ENCODE measurements at places on chromosomes 11 and 22.

DNA sequence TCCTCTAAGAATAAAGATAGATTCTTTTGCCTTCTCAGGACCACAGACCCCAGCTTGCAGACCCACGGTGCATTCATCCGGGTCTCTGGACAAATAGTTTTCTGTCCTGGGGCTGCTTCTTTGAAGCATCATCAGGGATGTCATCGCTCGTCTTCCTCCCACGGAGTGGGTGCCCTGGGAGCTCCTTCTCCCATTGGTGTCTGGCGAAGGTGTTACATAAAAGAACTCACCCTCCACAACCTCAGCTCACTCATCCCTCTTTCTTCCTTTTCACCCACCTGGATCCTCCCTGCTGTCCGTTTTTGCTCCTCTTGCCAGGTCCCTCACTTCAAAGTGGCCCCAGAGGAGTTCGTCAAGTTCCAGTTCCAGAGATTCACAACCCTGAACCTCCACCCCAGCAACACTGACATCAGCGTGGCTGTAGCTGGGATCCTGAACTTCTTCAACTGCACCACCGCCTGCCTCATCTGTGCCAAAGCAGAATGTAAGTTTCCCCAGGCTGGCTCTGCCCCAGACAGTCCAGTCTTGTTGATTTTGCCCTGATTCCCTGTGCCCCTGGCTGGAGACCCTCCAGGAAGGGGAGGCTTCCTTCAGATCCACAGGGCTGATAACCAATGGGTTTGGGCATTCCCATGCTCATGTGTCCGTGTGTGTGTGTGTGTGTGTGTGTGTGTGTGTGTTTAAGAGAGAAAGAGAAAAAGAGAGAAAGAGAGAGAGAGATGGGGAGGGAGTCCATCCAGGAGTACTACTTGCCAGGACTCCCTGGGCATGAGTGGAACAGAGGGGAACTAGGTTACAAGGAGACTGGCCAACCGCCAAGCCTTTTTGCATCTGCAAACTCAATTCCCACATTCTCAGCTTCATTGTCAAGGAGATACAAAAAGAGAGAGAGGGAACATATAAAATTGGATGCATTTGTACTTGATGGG, 204.2 kb upstream of the TBCEL start:
- no peak for DNase-seq

DNA sequence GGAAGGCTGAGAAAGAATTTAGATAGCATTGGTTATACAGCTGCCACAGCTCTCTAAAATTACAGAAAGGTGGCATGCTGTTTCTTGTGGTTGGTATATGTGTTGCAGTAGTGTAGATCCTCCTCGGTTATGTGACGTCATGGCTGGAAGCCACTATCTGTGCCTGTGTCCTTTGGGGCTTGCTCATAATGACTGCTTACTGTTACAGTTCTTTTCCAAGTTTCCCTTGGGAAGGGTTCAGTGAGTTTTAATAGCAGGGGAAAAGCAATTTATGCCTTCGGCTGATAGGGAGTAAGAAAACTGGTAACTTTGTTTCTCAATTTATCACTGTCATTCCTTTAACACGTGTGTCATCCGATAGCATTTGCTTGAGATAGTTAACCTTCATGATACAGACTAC, 47.2 kb downstream of the POLD3 start:
- DNase-seq = no peak

DNA sequence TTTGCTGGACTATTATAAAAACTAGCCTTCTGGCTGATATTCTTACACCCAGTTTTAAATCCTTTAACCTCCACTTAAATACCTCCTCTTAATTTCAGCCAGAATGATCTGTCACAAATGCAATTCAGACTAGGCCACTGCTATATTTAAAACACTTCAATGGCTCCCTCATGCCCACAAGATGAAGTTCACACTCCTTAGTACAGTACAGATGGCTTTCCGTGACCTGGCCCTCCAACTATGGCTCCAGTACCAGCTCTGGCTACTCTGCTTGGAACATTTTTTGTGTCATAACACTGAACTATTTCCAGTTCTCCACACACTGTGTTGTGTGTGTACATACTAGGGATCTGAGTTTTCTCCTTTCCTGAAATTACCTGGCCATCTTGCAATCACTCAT, 353.4 kb downstream of the SOX6 start:
- no peak for DNase-seq

DNA sequence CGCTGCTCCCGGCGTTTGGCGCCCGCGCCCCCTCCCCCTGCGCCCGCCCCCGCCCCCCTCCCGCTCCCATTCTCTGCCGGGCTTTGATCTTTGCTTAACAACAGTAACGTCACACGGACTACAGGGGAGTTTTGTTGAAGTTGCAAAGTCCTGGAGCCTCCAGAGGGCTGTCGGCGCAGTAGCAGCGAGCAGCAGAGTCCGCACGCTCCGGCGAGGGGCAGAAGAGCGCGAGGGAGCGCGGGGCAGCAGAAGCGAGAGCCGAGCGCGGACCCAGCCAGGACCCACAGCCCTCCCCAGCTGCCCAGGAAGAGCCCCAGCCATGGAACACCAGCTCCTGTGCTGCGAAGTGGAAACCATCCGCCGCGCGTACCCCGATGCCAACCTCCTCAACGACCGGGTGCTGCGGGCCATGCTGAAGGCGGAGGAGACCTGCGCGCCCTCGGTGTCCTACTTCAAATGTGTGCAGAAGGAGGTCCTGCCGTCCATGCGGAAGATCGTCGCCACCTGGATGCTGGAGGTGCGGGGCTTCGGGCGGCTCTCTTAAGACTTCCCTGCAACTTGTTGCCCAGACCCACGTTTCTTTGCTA, at the start of gene CCND1:
CCND1 (plus strand) TSS at position 162 of the 587 bp plus-strand sequence; CDS start at position 320, 158 bp downstream.
- no peak for DNase-seq

DNA sequence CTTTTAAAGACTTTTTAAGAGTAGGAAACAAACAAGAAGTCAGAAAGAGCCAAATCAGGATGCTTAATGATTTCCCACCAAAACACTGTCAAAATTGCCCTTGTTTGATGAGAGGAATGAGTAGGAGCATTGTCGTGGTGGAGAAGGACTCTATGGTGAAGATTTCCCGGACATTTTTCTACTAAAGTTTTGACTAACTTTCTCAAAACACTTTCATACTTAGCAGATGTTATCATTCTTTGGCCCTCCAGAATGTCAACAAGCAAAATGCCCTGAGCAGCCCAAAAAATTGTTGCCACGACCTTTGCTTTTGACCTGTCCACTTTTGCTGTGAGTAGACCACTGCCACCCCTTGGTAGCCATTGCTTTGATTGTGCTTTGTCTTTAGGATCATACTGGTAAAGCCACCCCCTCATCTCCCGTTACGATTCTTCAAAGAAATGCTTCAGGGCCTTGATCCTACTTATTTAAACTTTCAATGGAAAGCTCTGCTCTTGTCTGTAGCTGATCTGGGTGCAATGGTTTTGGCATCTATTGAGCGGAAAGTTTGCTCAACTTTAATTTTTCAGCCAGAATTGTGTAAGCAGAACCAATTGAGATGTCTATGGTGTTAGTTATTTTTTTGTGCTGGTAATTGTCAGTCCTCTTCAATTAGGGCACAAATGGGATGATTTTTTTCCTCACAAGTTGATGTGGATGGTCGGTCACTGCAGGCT, 67.2 kb downstream of the ADM start:
- DNase-seq = no peak

- DNase-seq = no peak
Observed at GRCh38 chr22:19871845-19872778, 17.4 kb upstream of the GNB1L start.

GRCh38 chr11:104917271-104918112, 19.2 kb upstream of the CASP12 start:
- no peak for DNase-seq

DNA sequence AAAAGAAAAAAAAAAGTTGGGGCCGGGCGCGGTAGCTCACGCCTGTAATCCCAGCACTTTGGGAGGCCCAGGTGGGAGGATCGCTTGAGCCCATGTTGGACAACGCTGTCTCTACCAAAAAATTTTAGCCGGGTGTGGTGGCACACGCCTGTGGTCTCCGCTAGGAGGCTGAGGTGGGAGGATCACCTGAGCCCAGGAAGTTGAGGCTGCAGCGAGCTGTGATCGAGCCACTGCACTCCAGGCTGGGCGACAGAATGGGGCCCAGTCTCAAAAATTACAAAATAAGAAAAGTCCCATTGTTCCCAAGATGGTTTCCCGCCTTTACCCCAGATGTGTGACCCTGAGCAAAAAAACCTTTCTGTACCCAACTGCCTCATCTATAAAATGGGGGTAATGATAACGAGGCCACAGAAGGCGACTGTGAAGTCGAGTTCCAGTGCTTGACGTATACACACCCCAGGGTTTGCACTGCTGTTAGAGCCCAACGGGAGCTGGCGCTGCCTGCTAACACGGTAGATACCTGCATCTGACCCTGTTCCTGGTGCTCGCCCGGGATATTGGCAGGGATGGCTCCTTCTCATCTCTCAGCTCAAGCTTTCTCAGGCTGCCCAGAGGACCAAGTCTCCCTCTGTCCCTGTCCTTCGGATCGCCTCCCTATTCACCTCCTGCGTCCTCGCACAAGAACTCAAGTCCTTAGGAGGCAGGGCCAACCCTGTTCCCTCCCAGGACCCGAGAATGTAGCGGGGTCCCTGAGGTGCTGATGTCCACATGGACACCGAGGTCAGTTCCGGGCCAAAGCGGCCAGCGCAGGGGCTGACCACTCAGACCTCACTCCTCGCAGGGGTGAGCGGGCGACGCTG, 1.1 kb upstream of the RPLP2 start:
- no peak for DNase-seq

DNA sequence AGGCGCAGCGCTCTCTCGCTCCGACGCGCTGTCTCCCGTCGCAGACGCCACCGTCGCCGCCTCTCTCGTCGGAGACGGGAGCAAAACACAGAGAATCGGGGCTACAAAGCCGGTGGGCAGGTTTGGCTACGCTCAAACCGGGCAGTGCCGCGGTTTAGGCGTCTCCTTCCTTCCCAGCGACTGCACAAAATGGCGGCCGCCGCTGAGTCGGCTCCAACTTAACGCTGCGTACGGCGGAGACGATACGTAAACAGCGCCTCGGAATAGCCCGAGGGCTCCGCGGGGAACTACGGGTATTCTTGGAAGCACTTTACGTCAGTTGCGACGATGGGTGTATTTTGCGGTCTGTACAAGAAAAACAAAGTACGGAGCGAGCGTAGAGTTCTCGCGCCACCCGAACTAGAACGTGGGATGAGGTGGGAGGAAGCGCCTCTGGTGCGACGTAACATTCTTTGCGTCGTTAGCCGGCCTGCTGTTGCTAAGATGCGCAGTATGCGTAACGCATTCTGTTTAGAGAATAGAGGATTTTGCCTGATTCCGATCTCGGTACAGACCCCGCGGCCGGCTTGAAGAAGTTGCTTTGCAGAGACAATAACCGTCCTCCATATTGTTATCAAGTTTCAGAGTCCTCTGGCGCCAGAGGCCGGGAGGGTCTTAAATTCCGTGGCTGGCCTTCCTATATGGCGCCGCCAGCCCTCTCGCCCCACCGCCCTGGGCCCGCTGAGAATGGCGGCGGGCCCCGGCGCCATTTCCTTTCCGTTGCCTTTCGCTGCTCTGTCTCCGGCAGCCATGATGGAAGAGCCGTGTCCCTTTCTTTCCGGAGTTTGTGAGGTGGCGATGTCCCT, at the start of gene DDX17:
DDX17 (minus strand) TSS at position 194 of the 845 bp plus-strand sequence.
- DNase-seq = peak; percentile 87

GRCh38 chr22:46934746-46935491, 172.5 kb downstream of the TBC1D22A start:
- DNase-seq = no peak

- no peak for DNase-seq
Observed at GRCh38 chr11:101915791-101916291, 481 bp downstream of the ANGPTL5 start.

DNA sequence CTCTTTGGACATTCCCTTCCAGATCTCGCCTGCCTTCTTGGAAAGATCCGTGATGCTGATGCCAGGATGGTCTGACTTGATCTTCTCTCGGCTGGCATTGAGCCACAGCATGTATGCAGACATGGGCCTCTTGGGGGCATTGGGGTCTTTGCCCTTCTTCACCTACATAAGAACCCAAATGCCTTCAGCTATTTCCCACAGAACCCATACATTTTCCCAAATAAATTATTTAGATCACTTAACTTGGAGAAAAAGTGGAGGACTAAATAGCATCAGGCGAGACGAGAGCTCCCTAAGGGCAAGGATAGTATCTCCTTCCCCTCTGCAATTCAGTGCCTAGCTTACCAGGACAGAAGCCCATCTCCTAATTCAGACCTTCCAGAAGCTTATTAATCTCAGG, 3.0 kb upstream of the TNKS1BP1 start:
- no peak for DNase-seq

- no peak for DNase-seq
Observed at GRCh38 chr22:32634421-32634981, 159.9 kb downstream of the FBXO7 start.

Data from esophagus squamous epithelium (tissue), 5 donors.